ENCODE measurements at places on chromosomes 12 and 14.
A peak's percentile ranks its signal among the peaks of the same experiment; 100 is the strongest.

- DNase-seq, result no peak
Measured at GRCh38 chr12:49079793-49080192, 10.0 kb upstream of the RHEBL1 start.

GRCh38 chr14:67679006-67679405 is 4.6 kb upstream of the VTI1B start:
- no peak for DNase-seq

- DNase-seq, result no peak
Measured at GRCh38 chr12:108801736-108802100, 55.7 kb downstream of the SSH1 start.

DNA sequence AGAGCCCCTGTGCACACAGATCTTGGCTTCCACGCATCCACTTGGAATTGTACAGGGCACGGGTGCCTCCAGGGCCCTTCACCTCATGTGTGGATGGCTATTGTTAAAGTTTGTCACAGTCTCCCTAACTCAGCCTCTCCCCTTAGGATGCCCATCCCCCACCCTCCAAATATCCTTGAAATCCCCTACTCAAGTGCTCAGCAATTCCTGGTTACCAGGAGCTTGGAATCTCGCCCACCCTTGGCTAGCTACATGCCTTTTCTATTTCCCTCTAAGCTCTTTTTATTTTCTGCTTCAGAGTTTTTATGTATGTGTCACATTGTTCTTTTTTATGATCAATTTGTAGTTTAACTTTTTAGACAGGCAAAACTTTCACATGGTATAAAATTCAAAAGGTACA is 13.0 kb upstream of the NR1H4 start:
- DNase-seq, result no peak

DNA sequence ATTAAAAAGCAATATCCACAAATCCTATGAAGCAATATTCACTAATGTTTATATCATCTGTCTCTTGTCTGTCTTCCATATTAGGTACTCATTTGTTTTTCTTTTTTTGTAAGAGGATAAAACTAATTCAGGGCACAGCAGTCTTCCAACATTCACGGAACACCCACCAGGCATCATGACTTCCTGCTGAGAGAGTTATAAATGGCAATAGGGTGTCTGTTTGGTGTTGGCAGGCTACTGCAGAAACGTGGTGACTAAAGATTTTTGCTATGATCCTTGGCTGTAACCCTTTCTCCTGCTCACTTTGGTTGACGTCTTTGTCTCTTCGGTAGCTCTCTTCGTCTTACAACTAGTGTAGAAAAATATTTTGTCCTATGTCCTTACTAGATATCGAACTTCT is 860.6 kb upstream of the MGAT4C start:
- no peak for DNase-seq

- no peak for DNase-seq
Measured at GRCh38 chr14:68014771-68015170, 195.2 kb downstream of the RAD51B start.

- no peak for DNase-seq
Measured at GRCh38 chr14:42929806-42930480, 1323.3 kb downstream of the LRFN5 start.

- no peak for DNase-seq
Measured at GRCh38 chr14:92632546-92633273, 115.7 kb downstream of the LGMN start.

DNA sequence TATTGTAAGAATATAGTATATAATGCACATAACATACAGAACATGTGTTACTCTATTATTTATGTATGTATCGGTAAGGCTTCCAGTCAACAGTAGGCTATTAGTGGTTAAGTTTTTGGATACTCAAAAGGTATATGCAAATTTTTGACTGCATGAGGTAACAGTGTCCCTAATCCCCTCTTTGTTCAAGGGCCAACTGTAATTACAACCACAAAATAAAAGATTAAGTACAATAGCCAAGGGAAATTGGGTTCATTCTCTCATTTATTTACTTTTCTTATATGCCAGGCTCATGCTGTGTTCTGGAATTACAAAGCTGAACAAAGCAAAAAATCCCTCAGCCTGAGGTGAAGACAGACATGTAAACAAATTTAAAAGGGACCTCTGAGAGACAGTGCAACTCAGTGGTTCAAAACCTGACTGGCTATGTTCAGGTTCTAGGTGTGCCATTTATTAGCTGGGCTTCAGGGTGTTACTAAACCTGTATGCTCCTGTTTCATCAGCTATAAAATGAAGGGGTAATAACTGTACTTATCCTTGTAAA is 43.4 kb upstream of the TSPAN8 start:
- no peak for DNase-seq

DNA sequence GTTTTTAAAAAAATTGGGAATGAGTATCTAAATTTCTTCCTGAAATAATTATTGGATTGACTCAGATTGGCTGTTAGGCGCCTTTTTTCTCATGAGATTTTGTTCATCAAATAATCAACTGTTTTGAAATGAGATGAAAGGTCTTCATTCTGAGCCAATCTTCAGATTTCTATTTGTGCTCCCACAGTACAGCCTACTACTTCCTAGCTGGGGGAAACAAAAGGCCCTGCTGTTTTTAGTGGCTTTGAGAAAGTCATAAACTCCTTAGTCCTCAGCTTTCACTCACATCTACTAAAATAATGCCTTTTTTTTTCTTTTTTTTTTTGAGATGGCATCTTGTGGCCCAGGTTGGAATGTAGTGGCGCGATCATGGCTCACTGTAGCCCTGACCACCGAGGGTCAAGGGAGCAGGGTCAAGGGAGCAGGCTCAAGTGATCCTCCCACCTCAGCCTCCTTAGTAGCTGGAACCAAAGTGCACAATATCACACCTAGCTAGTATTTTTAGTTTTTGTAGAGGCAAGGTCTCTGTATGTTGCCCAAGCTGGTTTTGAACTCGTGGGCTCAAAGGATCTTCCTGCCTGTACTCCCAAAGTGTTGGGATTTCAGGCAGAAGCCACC is 15.2 kb downstream of the NACA start:
- DNase-seq, result no peak

- DNase-seq, result peak; percentile 68
Measured at GRCh38 chr14:80954687-80955299, 628 bp upstream of the TSHR start.

GRCh38 chr14:101130861-101131260 is 227.3 kb upstream of the RTL1 start:
- no peak for DNase-seq

GRCh38 chr12:54364413-54364812 is at the start of gene GPR84:
GPR84 (minus strand) TSS chr12:54364486; CDS start chr12:54363851, 635 bp downstream.
- DNase-seq, result no peak

- peak; percentile 75 for DNase-seq
Measured at GRCh38 chr12:80925983-80926382, 11.8 kb downstream of the LIN7A start.

DNA sequence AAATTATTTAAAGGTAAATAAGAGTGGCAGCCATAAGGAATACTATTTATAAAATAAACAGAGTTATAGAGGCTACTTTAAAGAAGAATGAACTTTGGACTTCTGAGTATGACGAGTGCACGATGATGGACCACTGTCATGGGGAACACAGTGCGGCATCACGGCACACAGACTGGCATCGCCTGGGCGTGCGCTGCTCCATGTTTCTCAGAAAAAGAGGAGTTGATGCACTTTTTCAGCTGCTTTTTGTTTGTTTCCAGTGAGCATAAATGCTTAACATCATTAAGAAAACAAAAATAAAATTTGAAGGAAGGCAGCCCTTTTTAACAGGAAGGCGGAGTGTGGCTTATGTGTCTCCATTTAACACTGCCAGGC is 23.3 kb upstream of the EAPP start:
- DNase-seq, result peak; percentile 48

GRCh38 chr12:131783915-131784541 is 44.2 kb upstream of the MMP17 start:
- no peak for DNase-seq

- DNase-seq, result no peak
Measured at GRCh38 chr12:26317942-26318575, 122.7 kb downstream of the SSPN start.

GRCh38 chr14:32432813-32433538 is 103.9 kb downstream of the AKAP6 start:
- DNase-seq, result no peak

DNA sequence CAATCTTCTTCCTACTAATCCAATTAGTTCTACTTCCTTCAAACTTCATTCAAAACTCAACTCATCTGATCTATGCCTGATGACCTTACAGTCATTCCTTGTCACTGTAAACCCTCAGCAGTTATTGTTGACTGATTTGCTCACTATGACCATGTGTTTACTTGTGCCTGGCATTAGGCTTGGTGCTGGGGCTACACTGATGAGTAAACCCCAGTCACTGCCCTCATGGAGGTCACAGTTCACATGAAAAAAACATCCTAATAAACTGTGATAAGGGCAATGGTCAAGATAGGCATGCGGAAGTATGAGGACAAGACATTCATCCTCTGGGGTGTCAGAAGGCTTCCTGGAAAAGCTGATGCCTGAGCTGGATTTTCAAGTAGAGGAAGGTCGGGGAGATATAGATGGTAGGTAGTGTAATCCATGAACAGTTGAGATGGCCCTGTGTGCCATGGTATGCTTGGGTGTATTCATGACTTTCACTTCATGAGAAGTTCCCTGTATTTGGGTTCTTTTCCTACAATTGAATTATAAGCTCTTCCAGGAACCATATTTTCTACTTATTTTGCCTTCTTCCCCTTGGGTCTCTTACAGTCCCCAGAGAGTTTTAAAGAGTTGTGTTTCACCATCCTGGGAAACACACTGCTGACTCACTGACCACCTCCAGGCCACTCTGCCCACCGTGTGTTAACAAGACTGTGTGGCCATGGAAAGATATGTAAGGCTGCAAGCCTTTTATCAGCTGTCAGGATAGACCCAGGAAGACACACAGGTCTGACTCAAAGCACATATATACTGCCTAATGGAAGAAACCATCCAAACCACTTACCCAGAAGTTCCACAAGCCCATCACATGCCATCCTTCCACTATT is 38.7 kb upstream of the DUSP6 start:
- peak; percentile 90 for DNase-seq

DNA sequence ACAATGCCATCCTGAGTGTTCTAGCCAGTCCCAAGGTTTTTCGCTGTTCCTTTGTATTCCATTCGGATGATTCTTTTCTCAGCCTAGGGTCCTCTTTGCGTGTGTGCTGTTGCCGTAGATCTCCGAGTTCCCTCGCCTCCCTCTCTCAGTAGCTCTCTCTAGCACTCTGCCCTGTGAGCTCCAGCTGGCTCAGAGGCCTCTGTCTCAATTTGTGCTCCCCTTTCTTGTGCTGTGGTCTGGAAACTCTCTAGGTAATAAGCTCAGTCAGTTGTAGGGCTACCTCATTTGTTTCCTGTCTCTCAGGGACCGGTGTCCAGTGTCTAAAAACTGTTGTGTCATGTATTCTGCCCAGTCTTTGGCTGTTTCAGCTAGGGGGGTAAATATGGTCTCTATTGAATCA is 179.3 kb downstream of the PCNX1 start:
- no peak for DNase-seq

DNA sequence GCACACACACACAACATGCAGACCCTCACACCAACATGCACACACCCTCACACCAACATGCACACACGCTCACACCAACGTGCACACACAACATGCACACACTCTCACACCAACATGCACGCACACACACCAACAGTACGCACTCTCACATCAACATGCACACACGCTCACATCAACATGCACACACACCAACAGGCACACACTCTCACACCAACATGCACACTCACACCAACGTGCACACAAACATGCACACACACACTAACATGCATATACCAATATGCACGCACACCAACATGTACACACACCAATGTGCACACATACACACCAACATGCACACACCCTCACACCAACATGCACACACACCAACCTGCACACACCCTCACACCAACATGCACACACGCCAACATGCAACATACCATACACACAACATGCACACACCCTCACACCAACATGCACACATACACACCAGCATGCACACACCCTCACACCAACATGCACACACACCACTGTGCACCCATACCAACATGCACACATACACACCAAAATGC is 175.8 kb downstream of the KSR2 start:
- no peak for DNase-seq

- DNase-seq, result no peak
Measured at GRCh38 chr14:90332271-90332584, 487 bp upstream of the NRDE2 start.

DNA sequence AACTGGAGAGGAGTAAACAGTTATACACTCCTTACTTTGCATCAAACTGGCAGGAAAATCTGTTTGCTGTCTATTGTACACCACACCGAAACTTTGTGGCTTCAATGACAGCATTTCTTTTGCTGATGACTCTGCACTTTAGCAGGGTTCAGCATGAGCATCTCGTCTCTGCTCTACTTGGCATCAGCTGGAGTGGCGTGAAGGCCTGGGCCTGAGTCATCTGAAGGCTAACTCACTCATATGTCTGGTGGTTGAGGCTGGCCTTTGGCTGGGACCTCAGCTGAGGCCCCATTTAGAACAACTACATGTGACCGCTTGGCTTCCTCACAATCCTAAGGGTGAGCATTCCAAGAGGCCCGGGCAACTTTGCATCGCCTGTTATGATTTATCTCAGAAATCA is 28.7 kb upstream of the REP15 start:
- DNase-seq, result no peak

DNA sequence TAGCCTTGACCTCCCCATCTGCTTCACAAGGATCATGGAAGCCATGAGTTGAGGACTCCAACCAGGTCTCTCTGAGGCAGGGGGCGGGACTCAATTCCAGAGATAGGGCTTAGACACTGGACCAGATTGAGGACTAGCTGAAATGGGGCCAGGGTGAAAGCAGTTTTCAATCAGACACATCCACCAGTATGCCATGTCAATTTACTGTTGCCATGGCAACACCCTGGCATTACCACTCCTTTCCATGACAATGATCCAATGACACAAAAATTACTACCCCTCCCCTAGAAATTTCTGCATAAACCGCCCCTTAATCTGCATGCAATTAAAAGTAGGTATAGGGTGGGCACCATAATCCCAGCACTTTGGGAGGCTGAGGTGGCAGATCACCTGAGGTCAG is 18.6 kb upstream of the DCAF5 start:
- DNase-seq, result no peak

DNA sequence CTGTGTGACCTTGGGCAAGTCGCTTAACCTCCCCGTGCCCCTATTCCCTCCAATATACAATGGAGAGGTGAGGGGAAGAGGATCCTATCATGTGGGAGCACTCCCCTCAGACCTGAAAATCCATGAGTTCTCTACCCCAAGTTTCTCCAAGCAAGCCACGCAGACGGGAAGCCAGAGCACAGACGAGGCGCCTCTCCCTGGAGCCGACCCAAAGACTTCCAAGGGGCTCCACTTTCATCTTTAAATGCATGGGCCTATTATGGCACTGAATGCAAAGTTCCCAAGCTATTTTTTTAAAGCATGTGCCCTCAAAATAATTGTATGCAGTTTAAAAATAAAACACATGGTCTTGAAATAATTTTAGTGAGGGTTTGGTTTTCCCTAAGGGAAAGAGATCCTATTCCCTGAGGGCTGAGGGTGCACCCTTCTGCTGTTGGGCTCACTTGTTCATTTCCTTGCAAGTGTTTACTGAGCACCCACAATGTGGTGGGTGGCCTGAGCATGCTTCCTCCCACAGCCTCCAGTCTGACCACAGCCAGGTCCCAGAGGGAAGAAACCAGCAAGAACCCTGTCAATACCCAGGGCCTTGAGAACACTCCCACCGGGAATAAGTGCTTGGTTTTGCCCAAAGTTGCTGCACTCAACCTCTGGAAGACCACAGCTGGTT is 14.6 kb downstream of the CMKLR1 start:
- no peak for DNase-seq
